ENCODE measurements at places on chromosomes 5 and 9.
A peak's percentile ranks its signal among the peaks of the same experiment; 100 is the strongest.

- peak; percentile 45 for DNase-seq
Measured at GRCh38 chr5:165201369-165201768, 1696.0 kb downstream of the MAT2B start.

- DNase-seq, result peak; percentile 80
Measured at GRCh38 chr5:174533751-174534241, 190.6 kb upstream of the MSX2 start.

GRCh38 chr5:133469846-133470245, 142.5 kb downstream of the FSTL4 start:
- no peak for DNase-seq

DNA sequence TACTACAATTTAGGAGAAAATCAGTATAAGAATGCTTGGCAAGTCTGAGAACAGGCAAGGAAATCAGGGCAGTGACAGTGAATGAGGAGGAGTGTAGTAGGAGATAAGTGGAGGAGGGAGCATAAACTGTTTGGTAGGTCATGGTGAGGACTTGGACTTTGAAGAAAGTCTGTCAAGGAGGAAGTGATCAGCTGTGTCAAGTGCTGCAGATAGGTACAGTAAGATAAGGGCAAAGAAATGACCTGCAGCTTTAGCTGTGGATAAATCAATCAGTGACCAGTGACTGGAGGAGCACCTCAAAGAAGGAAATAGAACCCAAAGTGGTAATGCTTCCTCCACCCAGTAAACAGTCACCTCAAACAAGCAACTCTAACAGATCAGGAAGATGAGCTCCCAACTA, 106.3 kb downstream of the RAPGEF6 start:
- DNase-seq, result no peak

GRCh38 chr9:6126377-6126776, 89.2 kb upstream of the IL33 start:
- no peak for DNase-seq

DNA sequence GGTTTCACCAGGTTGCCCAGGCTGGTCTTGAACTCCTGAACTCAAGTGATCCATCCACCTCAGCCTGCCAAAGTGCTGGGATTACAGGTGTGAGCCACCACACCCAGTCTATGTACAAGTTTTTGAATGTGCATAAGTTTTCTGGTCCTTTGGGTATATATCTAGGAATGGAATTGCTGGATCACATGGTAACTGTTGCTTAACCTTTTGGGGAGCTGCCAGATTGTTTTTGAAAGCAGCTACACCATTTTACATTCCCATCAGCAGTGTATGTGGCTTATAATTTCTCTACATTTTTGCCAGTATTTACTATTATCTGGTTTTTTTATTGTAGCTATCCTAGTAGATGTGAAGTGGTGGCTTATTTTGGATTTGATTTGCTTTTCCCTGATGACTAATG, 8.9 kb upstream of the LNPEP start:
- peak; percentile 51 for DNase-seq

DNA sequence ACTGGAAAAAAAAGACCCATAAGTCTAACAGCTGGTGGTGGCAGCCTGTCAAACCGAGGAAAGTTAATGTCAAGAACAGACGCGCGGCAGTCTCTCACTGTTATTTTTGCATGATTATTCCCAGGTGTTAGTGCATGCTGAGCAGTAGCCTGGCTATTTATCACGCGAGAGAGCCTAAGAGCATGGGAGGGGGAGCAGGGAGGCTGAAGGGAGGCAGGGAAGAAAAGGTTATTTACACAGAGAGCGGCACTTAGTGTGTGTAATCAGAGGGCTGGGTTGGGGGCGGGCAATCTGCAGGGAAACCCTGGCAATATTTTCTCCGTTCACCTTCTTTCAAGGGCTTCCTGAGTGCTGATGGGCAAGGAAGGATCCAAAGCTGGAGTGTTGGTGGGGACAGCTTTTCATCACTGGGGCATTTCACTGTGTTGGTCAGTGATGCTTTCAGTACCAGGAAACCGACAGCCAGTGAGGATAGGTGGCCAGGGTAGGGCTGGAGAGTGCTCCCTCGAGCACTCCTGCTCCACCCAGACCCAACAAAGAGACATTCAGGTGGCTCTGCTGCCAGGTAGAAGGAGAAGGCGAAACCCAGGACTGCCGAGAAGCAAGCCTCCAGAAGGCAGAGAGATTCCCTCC, 39.6 kb downstream of the ZNF608 start:
- DNase-seq, result no peak

- peak; percentile 100 for DNase-seq
Measured at GRCh38 chr9:134602547-134603362, 38.8 kb upstream of the COL5A1 start.

- no peak for DNase-seq
Measured at GRCh38 chr5:41526699-41527098, 16.3 kb upstream of the PLCXD3 start.
